ENCODE measurements at places on chromosomes 3 and 15.
A peak's percentile ranks its signal among the peaks of the same experiment; 100 is the strongest.

GRCh38 chr15:42449770-42450424, 41.0 kb downstream of the ZNF106 start:
- no peak for DNase-seq

GRCh38 chr3:14689247-14689980, 14.5 kb downstream of the C3orf20 start:
- DNase-seq = no peak

DNA sequence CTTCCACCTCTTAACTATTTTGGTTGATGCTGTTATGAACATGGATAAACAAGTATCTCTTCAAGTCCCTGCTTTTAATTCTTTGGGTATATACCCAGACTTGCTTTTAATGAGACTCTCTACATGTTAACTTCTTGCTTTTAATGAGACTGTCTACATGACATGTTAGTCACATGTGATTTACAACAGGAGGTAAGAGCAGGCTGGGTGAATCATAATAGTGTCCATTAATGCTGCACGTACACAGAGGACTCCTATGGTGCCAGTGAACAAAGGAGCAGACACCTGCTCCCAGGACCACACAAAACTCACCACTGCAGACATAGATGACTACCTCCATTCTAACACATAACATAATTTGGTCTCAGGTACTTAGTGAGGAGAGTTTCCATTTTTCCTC, 273.4 kb upstream of the NSMCE3 start:
- no peak for DNase-seq

DNA sequence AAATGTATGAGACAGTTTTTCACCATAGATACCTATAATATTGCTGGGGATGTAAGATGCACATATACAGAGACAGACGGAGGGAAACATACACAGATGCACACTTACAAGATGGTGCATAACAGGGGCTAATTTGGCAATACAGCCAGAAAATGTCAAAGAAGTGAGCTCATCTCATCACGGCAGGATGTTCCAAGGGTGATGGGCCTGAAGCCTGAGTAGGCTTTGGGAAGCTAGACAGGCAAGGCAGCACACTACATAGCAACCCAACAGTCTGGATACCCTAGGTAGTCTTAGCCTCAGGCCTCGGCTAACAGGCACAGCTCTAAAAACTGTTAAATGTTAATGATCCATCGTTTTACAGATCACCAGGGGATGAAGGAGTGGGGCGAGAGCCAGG, 148.5 kb downstream of the OSBPL10 start:
- DNase-seq = peak; percentile 54

GRCh38 chr3:6791161-6791560, 69.8 kb upstream of the GRM7 start:
- no peak for DNase-seq

DNA sequence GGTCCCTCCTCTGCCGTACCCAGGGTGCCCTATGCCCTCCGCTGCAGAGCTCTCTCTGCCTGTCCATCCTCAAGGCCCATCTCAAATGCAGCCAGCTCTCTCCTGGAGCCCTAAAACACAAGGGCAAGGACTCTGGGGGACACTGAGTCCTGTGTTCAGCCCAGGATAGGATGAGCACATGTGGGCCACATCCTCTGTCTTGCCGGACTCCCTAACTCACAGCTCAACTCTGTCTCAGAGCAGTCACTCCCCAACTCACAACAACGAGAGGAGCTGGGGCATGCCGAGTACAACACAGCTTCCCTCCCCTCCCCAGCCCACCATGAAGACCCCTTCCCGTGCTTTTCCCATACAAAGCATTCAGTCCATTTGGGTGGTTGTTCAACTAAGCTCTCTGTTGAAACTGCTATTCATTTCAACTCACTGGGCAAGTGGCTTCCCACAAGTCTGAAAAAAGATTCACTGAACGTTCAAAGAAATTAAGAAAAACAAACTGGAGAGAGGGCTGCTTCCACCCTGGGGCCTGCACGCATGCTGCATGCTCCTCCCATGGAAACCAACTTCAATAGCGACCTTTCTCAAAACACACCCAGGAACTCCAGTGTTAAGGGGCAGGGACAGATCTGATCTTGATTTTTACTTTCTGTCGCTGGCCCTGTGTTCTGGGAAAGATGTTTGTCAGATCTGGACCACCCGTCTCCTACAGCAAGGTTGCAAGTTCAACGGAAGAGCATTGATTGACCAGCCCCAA, 124.3 kb upstream of the IGF1R start:
- no peak for DNase-seq

GRCh38 chr3:31713816-31714215, 181.1 kb downstream of the STT3B start:
- DNase-seq = no peak

DNA sequence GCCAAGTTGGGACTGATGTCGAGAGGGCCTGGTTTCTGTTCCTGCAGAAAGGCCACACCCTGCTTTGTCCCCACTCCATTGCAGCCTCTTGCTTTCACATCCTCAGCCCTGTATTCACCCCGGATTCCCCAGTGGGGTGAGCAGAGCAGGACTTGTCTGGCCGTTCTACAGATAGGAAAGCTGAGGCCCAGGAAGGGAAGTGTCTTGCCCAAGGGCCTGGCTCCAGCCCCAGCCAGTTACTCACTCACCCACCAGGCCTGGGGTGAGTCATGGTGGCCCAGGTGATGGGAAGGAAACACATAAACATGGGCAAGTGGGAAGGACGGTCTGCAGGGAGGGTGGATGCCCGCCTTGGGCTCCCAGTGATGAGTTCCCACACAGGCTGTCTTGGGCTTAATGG, 6.1 kb upstream of the DUSP7 start:
- DNase-seq = peak; percentile 92

DNA sequence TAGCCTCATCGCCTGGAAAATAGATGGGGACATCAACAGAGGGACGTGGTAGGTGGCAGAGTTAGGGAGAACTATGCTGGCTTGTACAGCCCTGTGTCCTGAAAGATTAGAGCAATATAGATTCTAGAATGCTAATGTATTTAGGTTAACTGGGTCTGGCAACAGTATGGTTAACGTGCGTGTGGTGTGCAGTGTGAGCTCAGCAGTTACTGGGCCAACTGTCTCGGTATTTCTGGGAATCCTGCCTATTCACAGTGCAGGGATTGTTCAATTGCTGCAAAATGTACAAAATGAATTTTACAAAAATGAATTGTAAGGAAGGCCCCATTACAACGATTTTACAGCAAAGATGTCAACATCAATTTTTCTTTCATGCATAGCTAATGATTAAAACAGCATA, 20.6 kb downstream of the MEIS2 start:
- DNase-seq = peak; percentile 74

DNA sequence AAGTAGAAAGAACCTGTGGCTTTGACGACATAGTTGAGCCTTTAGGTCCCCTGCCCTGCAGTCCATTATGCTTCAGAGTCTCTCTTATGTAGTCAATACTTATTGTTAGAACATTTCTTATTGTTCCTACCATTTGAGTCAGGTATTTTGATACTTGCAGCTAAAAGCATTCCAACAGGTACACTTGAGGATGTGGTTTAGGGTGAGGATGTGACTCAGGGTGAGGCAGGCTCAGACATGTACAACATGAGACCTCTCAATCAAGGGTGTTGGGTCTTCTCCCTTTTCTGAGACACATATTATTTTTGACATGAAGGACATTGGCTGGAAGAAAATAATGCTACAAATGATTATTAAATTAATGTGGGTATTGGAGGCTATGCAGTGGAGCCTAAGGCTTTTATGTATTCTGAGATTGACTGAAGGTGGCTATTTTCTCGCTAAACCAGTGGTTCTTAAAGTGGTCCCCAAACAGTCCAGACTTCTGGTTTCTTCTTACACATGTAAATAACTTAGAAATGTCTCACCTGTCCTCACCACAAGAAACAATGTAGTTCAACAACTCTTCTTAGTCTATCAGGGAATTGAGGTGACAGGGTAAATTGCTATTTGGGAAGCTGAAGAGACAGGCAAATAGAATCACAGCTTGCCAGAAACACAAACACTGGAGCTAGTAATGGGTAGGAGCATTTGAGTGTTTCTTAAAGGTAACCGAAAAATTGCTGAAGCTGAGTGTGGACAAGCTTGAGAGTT, 135.5 kb upstream of the ZPLD1 start:
- no peak for DNase-seq
